Fibroblast of villous mesenchyme (primary cell): ENCODE measurements at places on chromosomes 7 and 10. TPM values are rescaled to one million over a fixed set of nuclear protein-coding genes. Genes with fewer than 3 reads are reported as not detected.

DNA sequence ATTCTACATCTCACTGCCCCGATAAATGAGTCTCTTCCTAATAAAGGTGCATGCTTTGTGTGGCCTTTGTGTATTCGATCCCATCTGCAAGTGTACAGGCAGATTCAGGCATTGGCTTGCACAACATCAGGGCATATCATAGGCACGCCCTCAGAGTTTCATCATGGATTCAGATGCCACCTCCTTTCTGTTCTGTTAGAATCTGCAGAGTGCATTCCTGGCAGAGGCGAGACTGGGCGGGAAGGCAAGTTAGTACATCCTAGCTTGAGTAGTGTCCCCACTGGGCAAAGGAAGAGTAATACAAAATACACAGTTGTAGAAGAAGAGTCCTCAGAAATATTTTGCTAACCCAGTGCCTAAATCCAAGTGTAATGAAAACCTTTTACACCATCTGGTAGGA is 346.5 kb upstream of the GALNT17 start:
- DNase-seq = no peak

Gene IGF2BP3
- total RNA-seq = 9.1 and 12.2 TPM in 2 replicates

Gene LIPJ
- total RNA-seq = under 0.01 TPM in 1 of 2 replicates, not detected in the other

- DNase-seq = no peak
Measured at GRCh38 chr10:48243487-48243886, 31.0 kb downstream of the FRMPD2 start.

DNA sequence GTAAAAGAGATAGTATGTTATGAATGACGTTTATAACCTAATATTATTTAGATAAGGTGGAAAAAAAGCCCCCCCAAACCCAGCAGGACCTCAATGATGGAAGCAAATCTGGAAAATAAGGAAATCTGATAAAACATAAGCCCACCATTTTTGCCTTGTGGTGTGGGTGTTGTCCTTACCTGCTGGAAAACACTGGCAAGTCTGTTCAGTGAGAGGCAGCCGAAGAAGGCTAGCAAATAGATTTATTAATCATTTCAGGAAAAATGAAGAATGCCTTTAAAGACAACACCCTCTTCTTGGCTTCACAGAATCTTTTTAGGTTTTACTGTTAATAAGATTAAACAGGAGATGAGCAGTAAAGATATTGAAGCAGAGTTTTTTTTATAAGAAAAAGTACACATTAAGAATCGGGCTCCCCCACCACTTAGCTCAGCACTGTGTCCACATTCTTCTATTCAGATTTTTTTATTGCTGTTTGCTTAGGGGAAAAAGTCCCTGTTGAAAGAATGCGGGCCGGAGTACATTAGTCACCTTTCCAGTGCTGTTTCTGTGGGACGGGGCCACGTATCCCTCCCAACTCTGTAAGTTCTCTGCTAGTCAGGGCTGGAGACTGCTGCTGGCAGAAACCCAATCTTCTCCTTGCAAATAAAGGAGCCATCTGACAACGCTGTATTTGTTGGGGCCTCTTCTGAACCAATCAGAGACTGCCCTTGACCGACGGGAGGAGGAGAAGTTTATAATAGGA is 104.1 kb downstream of the EVX1 start:
- DNase-seq = peak; percentile 84

Gene FFAR4
- not detected in 2 replicates for total RNA-seq
